ENCODE measurements at places on chromosomes 2 and 18.

DNA sequence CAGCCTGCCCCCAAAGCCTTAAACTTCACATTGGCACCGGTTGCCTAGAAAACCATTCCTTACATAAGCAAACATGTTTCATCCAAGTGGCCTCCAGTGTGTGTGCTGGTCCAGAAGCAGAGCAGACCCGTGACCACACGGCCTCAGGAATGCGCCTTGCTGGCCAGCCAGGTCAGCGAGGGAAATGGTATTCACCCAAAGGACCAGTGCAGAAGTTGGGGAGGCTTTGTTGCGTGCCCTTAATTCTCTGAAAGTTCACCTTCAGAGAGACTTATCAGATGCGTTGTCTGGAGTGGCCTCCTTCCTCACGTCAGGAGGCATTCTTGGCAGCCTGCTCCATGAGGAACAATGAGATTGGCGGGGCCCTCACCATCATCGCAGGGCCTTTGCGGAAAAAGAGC lies 25.9 kb downstream of the NRP2 start:
- peak; percentile 95 for DNase-seq

- DNase-seq: no peak
Measured at GRCh38 chr2:105537920-105538319, 139.1 kb upstream of the FHL2 start.

- no peak for DNase-seq
Measured at GRCh38 chr2:193946806-193947205, 1710.2 kb upstream of the SLC39A10 start.

GRCh38 chr18:25284861-25285550 lies 67.0 kb downstream of the ZNF521 start:
- DNase-seq: no peak

DNA sequence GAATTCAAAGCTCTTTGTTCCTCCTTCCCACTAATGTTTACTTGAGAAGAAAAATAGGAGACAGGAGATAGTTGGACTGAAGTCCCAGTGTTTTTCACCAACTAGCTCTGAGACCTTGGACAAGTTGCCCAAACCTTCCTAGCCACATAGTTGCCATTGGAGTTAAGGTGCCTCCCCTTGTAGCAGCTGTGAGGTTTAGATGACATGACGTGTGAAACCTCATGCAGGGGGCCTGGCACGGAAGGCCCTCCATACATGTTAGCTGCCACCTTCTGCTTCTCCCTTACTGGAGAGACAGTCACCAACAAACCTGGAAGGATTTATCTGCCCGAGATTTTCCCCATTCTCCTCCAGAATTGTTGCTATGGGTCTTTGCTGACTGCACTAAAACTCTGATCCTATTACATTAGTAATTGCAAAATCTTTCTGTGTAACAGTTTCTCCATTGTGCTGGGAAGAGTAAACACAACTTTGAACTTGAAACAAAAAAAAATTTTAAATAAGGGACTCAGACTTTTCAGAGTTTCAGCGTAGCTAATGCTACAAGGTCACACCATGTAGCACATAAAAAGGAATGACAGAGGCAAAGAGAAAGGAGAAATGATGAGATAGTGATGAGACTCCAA lies 23.8 kb upstream of the CABYR start:
- no peak for DNase-seq

DNA sequence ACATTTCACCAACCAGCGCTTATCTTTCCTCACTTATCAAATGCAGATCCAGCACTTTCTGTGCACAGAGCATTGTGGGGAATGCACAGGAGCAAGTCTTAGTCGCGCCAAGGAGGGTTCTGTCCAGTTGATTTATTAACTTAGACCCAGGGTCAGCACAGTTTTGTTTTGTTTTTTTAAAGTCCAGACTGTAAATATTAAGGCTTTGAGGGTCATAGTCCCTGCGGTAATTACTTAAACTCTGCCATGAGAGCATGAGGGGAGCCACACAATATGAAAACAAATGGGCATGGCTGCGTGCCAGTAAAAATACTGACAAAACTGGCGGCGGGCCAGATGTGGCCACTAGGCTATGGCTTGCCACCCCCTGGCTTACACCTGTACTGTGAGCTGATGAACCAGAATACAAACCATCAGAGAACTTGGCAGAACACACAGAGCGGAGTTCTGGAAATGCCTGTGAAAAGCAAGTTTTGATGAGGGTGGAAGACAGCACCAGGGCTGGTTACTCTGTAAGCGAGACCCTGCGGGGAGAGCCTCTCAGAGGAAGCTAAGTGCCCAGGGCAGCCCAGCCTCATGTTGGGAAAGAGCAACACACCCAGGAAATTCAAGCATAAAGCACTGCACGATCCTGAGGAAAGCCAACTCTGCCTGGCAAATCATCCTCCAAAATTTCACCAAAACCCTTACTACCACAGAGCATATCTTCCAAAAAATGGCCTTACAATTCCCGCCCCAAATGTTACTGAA lies 43.6 kb downstream of the L3MBTL4 start:
- DNase-seq: no peak

DNA sequence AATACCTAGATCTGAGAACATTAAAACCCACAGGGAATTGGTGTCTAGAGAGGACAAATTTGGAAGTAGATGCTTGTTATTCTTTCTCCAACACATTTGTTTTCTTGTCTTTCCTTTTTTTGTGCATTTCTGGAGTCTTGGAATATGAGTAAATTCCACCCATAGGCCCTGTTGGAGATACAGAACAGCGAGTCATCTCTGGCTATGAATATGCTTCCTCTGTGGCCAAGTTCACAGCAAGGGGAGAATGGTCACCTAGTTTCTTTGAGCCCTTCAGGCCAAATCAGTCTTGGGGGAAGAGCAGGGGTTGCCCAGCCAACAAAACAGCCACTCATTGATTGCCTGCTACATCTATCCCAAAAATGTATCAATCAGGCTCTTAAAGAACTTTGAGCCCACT lies 31.3 kb downstream of the SP140L start:
- DNase-seq: peak; percentile 74

GRCh38 chr2:2901384-2902345 lies 476.0 kb downstream of the EIPR1 start:
- DNase-seq: no peak

GRCh38 chr2:23624915-23625314 lies 239.9 kb downstream of the KLHL29 start:
- no peak for DNase-seq

DNA sequence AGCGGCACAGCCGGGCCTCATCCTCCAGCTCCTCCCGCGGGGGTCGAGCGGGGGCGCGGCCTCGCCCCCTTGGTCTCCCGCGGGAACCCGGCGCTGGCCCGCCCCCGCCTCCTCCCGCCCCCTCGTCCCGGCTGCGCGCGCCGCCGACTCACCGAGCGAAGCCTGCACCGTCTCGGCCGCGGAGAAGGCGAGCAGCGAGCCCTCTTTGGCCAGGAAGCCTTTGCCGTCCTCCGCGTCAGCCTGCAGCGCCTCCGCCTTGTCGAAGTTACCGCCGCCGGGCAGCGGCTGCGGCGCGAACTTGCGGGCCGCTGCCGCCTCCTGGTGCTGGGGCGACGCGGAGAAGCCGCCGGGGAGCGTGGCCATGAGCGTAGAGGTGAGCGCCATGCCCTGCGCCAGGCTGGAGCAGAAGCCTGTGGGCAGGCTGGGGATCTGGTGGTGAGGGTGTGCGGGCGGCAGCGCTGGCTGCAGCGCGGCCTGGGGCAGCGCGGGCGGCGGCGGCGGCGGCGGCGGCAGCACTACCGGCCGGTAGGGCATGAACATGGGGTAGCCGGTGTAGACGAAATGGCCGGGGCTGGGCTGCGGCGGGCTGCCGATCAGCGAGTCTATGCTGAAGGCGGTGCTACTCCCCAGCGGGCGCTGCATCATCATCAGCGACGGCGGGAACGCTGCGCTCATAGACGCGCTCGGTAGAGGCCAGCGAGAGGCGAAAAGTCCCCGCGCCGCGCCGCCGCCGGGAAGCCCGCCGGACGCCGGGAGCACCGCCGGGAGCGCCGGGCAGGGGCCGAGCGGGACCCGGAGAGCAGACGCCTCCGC lies 683 bp downstream of the GBX2 start:
- peak; percentile 65 for DNase-seq

DNA sequence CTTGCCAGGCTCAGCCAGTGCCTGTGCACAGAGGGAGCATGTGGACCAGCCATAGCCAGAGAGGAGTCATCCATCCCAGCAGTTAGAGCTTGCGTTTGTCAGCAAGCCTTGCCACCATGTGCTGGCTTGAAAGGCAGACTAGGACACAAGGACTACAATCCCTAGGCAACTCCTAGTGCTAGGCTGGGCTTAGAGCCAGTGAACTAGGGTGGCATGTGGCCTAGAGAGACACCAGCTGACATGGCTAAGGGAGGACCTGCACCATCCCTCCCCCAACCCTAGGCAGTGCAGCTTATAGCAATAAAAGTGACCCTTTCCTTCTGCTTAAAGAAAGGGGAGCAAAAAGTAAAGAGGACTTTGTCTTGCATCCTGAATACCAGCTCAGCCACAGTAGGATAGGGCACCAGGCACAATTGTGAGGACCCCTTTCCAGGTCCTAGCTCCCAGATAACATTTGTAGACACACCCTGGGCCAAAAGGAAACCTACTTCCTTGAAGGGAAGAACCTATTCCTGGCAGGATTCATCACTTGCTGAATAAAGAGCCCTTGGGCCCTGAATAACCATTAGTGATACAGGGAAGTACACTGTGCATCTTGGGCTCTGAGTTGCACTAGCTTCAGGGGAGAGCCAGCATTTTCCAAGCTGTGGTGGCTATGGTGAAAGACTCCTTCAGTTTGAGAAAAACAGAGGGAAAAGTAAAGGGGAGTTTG lies 38.7 kb upstream of the UXS1 start:
- DNase-seq: no peak

DNA sequence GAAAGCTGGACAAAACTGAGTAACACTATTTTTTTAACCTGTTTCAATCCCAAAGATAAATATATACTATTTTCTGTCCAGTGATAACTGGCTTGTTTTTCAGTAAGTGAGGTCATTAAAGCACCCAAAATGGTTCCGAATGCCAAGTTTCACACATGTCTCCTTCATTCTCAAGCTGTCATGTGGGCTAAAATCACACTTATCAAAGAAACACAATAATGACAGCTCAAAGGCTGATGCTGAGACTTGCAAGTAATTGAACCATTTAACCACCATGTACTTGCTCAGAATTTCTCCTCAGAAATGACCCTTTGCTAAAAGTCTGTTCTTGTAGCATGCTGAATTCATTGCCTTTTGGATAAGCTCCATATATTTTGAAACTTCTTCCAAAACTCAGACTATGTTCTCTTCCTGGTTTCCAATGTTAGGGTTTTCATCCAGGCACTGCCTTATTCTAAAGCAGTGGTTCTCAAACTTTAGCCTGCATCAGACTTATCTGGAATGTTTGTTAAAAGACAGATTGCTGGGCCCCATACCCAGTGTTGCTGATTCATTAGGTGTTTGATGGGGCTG lies 149.8 kb downstream of the VWC2L start:
- no peak for DNase-seq

DNA sequence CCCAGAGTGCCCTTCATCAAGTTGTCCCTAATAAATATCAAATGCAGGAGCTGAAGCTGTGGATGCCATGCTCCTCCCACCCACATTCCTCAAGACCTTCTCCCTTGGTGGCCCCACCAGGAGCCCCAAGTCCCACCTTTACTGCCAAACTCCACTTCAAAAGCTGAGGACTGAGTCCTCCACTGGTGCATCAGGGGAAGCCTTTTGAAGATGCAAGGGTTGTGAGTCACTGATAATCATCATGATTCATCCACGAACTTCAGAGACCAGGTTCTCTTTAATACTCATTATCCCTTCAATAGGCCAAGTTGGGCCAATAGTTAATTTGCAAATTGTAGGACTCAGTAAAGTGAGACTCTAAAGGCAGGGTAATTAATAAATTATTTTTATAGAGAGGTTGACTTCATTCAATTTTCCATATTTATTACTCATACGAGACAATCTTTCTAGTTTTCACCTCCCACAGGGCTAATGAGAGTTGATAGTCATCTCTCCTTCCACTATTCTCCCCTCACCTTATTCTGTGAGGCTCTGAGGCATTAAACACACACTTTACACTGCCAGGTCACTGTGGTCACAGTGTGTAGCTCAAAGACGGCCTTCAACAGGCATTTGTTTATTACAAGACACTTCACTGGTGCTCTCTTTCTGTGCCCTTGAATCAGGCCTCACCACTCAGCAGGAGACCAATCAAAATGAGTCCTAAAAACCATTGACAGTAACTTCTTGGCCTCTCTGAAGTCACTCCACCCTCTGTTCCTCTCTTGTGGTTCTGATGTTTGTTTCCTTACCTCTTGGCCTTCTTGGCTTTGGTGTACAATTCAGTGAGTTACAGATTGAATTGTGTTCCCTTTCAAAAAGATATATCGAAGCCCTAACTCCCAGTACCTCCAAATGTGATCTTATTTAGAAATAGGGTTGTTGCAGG lies 99.9 kb downstream of the TRIB2 start:
- peak; percentile 86 for DNase-seq

DNA sequence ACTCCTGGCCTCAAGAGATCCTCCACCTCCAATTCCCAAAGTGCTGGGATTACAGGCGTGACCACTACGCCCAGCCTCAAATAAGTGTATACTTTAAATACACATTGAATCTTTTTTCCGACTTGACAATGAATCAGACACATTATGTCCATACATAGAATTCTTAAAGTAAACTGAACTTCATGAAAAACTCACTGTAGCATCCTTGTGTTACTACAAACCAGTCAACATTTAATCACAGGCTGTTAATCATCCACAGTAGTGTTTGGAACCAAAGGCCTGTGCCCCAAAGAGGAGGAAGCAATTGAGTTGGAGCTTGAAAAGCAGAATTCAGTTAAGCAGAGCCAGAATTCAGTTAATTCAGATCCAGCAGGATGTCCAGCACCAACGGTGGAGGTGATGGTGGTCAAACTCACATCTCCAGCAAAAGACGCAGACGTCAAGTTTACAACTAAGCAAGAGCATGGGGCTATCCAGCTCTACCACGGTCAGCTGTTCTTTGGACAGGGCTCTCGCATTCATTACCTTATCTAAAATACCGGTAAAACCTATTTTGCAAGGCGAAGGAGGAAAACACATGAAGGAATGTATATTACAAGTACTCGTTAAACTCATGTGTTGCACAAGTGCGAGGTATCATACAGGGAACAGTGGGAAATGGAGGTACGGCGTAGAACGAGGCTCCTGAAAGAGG lies 1.2 kb downstream of the SLC39A6 start:
- DNase-seq: no peak

DNA sequence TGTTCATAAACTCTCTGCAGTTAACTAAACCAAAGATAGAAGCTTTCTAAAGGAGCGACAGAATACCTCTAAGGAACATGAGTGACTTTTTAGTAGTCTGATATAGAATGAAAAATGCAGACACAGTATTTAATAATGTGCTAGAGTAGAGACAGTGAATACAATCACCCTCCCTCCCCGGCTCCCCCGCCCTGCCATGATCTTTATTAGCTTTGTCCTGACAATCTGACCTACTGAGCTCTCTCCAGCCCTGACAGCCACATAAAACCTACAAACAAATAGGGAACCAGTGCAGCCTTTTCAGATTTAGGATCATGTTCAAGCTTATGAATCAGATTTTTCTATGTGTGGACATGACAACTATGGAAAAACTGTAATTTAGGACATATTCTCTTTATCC lies 777.6 kb upstream of the FANCL start:
- DNase-seq: no peak

DNA sequence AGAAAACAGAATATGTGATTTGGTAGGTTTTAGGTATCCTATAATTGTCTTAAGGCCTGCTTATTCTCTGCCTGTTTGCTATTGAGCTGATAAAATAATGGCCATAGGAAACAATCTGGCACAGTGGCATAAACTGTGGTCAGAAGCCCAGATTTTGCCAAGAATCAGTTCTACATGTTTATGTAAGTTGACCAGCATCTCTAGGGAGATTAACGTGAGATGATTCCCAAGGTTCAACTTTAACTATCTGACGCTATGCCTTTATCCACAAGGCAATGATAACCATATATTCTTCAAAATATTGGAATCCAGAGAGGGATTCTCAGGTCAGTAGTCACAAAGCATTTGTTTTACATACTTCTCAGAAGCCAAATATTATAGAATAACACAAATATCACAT lies 25.6 kb downstream of the AP1S3 start:
- peak; percentile 44 for DNase-seq
